NCI-H1105 treated with DMSO at 0.1 percent for 48 hours (cell line): ENCODE measurements at places on chromosomes 11 and 22.

DNA sequence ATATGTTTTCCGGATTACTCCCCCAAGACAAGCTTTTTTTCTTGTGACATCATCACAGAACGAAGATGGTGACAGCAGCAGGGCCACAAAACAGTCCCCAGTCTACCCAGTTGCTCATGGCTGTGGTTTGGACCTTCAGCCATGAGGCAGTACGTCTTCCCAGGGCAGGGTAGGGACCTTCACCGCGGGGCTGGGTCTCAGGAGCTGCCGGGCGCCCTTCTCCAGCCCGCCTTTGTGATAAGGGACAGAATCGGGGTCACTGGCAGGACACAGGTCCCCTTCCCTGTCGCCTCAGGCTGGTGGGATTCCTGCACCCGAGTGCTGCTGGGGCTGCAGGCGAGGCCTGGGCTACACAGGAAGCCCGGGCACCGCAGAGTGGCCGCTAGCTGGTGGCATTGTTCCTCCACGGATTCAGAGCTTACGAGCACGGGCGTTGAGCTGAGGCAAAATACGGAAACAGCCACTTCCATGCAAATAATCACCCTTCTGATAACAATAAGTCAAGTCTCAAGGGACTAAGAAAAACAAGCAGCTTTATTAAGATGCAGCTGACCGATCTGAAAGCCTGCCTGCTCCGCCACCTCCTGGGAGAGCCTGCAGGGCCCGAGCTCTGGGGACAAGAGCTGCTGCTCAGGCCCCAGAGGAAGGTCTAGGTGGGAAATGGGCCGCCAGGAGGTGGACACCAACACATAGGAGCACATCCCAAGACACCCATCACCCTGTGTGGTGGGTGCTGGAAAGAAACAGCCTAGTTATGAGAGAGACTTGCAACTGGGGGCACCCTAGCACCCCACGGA lies 12.3 kb downstream of the TBX1 start:
- no peak for DNase-seq

DNA sequence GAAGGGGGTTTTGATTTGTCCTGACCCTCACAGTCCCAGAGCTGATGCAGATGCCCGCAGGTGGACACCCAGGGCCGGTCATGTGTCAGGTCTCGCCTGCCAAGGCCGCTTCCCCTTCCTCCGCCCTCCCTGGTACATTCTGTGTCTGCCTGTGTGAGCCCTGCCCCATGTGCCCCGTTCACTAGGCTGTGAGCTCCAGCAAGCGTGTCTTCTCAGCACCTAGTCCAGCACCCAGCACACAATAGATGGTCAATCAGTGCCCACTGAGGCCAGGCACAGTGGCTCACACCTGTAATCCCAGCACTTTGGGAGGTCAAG lies 29.9 kb upstream of the PPARA start:
- no peak for DNase-seq

GRCh38 chr22:46349681-46350080 lies 14.2 kb downstream of the TRMU start:
- DNase-seq: no peak

DNA sequence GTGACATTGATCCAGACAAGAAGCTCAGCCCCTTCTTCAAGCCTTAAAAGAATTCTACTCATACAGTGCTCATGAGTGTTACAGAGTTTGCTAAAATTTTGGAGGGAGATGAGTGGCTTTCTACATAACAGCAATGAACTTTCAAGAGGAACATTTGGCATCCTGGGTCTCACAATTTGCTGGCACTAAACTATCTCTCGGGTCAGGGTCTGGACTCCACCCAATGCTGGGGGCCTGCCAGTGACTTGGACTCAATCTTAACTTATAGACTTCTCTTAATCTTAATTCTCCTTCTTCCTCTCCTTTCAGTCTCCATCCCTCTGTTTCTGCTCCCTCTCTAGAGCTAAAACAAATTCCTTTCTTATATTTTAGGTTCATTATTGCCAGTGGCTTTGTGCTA lies 317.9 kb downstream of the TMEM135 start:
- no peak for DNase-seq

- DNase-seq: peak; percentile 37
Measured at GRCh38 chr11:33692013-33692504, 8.6 kb downstream of the C11orf91 start.
